ENCODE measurements at places on chromosomes 7 and 10.
A peak's percentile ranks its signal among the peaks of the same experiment; 100 is the strongest.

- no peak for DNase-seq
Measured at GRCh38 chr7:84230491-84230890, 35.9 kb upstream of the SEMA3A start.

DNA sequence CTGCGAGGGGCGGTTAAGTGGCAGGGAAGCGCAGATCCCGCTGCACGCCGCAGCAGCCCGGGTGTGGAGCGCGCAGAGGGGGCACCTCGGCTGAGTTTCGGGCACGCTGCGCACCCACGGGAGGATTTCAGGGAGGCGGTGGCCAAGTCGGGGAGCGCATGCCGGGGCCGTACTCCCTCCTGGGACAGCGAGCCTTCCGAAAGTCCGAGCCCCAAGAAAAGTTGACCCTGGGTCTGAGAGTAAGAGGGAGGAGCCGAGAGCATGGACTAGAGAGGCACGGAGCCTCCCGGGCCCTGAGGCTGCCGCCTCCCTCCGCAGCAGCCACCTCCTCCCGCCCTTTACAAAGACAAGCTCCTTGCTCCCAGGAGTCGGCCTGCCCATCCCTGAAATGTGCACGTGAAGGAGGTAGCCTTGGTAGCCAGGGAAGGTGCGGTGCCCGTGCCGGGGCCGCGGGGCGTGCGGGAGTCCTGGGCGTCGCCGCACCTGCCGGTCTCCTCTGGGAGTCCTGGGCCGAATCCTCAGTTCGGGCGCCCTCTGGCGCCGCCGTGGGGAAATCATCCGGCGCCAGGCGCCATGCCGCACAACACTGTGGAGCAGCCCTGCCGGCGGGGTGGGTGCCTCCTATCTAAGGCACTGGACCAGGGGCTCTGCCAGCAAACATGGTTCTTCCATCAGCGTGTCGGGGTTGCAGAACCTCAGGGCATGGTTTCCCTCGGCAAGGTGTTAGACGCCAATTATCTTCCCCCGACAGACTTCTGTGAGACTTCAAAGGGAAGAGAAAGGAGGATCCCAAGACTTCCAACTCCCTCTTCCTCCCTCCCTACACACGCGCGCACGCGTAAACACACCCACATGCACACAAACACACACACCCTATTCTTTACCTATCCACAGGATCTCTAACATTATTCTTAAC, 104.0 kb downstream of the TRIL start:
- DNase-seq = peak; percentile 50

DNA sequence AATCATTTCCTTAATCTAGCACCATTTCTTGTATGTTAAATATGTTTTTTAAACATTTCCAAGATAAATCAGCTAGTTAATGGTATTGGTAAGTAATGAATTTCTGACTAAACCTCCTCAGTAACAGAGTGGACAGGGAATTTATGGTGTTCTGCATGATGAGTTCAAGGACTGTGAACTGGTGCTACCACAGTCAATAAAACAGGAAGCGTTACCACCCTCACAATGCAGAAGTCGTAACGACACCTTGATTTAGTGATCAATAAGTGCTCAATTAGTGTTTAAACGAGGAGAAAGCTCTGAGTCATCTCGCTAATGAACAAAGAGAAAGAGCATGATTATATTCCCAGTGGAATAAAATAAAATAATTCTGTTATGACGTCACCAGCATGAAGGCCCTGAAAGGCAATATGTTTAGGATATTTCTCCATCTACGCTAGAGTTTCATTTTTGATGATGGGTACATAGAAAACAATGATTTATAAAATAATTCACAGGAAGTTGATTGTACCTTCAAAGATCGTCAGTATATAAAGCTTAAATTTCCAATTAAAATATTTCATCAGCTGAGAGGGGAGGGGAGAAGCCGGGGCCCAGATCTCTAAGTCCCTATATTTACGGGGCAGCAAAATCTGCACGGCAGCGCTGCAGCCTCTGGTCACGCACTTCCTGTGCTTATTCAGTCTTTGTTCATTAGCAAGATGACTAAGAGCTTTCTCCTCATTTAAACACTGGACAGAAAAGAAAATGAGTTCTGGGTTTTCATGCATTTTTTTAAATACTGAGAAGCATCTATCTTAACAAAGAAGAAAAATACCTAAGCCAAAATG, 400.5 kb downstream of the PTPRN2 start:
- DNase-seq = no peak

DNA sequence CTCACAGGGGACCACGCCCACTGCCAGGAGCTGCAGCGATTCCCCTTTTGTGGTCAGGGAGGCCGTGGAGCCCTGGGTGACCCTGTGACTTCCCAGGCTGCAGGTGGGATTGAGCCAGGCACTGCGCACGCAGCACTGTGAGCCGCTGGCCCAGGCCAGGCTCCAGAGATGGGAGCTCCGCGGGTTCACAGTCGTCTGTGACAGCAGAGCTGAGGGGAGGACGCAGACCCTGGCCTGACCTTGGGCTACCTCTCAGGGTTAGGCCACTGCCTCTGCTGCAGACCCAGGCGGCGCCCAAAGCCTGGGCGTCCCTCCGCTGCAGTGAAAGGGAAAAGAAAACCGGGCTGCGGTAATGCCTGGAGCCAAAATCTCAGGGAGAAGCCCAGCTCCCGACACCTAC, 107.5 kb upstream of the GPR26 start:
- no peak for DNase-seq

GRCh38 chr7:32219416-32219815, 149.2 kb upstream of the PDE1C start:
- no peak for DNase-seq

DNA sequence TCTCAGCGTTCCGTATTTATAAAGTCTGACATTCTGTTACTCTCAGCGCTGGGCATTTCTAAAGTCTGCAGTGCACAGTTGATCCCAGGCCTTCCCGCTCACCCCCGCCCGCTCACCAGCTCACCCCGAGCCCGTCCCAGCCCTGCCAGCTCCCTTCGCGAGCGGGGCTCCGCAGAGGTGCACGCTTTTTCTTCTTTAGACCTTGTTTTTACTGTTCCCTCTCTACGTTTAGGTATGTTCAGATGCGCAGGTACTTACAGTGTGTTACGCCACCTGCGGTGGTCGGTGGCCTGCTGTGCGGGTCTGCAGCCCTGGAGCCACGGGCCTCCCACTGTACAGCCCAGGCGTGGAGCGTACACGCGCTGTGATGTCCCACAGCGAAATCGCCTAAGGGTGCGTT, 28.8 kb downstream of the NKX6-2 start:
- no peak for DNase-seq

GRCh38 chr10:11112718-11113117, 95.0 kb downstream of the CELF2 start:
- no peak for DNase-seq

- no peak for DNase-seq
Measured at GRCh38 chr7:14761510-14762296, 140.8 kb downstream of the DGKB start.

DNA sequence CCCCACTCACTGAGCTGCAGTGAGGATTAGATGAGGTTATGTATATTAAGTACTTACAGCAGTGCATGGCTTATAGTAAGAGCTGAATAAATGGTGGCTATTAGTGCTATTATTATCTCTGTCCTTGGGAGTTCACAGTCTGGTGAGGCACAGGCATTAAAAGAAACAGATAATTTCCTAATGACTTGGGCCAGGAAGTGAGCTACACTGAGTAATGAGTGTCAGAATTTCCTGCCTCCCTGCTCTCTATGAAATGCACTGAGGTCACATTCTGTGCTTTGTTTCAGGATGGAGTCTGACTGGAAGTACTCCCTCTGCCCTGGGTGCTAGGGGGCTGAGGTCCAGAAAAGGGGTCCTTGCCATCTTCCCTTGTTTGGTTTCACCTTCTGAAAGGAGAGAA, 48.7 kb upstream of the LOXL4 start:
- DNase-seq = no peak

- DNase-seq = no peak
Measured at GRCh38 chr10:21497177-21497807, 28.2 kb downstream of the SKIDA1 start.

GRCh38 chr10:129945941-129946760, 17.9 kb downstream of the EBF3 start:
- DNase-seq = no peak

- DNase-seq = no peak
Measured at GRCh38 chr10:114172776-114173602, 1.0 kb downstream of the CCDC186 start.

GRCh38 chr7:82578430-82578829, 134.9 kb upstream of the CACNA2D1 start:
- DNase-seq = no peak

DNA sequence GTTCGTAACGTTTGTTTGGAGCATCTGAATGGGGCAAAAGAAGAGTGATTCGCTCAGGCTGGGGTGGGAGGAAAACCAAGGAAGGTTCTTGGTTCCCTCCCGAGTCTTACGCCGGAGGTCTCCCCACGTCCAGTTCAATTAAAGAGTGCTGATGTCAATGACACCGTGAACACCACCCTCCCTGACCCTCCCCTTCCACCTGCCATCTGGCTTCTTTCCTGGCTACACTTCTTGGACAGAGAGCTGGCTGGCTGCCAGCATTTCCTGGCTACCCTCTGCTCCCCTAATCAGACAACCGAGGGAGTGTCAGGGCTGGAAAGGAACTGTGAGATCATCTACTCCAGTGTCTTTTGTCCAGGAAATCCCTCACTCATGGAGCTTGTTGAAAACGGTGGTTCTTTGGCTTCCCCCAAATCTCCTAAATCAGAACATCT, 24.1 kb upstream of the FFAR4 start:
- DNase-seq = no peak

DNA sequence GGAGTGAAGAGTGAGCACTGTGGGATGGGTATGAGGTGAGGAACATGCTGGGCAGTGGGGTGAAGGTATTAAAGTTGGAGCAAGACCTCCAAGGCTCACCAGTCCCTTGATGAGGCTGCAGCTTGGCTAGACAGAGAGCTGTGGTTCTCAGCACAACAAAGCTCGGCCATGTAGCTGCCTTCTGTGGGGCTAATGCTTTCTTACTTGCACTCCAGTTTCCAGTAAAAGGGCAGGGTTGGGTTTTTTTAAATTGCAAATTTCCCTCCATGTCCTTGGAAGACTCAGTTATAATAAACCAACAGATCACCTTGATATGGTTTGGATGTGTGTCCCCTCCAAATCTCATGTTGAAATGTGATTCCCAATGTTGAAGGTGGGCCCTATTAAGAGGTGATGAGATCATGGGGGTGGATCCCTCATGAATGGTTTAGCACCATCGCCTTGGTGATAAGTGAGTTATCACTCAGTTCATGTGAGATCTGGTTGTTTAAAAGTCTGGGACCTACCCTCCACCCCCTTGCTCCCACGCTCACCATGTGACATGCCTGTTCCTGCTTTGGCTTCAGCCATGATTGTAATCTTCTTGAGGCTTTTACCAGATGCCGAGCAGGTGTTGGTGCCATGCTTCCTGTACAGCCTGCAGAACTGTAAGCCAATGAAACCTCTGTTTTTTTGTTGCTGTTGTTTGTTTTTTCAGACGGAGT, 55.9 kb downstream of the ATXN7L1 start:
- no peak for DNase-seq

- no peak for DNase-seq
Measured at GRCh38 chr10:12443026-12443425, 93.7 kb downstream of the CAMK1D start.

DNA sequence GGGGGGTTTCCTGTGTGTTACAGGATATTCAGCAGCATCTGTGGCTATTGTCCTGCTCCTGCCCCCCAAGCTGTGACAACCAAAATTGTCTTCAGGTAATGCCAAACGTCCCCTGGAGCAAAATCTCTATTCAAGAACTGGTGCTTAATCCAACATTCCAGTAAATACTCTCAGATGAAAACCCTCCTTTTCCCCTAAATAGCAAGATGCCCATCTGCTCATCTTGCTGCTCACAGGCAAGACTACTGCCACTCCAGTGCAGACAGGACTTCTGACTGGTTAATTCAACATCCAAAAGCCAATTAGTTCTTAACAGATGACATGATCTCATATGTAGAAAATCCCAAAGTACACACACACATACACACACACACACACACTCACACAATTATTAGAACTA, 20.5 kb upstream of the JAZF1 start:
- no peak for DNase-seq

GRCh38 chr10:7151538-7151937, 259.3 kb downstream of the SFMBT2 start:
- DNase-seq = no peak

GRCh38 chr10:102281102-102281487, 35.8 kb downstream of the GBF1 start:
- DNase-seq = no peak

DNA sequence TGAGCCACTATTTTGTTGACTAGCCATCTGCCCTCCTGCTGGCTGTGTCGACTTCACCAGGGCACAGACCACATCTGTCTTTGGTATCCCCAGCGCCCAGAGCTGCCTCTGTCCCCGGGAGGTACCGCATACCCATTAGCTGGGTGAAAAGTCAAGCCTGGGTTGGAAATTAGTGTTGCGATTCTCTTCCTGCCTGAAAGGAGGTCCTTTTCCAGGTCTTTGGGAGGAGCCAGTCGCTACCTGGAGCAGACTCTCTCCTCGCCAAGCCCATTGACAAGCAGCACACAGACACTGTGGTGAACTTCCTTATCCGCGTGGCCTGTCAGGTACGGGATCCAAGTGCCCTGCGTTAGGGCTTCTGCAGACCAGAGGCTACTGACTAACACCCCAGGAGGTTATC, 79.4 kb downstream of the TRRAP start:
- no peak for DNase-seq

DNA sequence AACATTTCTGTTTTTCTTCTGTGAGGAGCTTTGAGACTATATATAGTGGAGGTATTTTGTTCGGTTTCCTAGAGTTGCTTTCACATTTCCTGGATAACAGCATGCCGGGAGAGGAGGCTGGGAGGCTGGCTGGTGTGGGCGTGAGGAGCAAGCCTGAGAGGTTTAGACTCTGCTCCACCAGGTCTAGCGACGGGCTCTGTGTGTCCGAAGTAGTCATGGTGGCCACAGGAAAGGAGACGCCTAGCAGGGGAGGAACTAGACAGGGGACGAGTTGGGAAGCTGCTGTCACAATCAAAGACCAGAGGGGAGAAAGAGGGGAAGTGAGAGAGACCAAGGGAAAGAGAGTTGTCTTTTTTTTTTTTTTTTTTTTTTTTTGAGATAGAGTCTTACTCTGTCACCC, 19.6 kb downstream of the PTPRE start:
- no peak for DNase-seq

- DNase-seq = no peak
Measured at GRCh38 chr7:155234950-155235789, 62.5 kb upstream of the INSIG1 start.

- no peak for DNase-seq
Measured at GRCh38 chr10:63539994-63540393, 18.8 kb downstream of the REEP3 start.

DNA sequence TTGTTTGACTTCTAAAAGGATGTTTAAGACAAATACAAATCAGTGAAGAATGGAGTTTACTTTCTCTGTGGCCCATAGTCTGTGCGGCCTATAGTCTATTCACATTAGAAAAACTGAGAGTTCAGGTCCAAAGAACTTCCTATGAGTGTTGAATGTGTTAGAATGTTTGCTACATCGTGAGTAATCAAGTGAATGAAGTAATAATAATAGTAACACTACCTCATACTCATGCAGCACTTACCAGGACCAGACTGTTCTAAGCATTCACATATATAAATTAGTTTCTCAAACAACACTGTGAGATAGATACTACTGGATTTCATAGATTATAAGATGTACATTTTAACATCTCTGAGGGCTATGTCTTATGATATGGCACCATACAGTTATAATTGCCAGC, 70.4 kb downstream of the RALA start:
- no peak for DNase-seq
